ENCODE measurements at places on chromosomes 16 and 17. TPM values are rescaled to one million over a fixed set of nuclear protein-coding genes. Genes with fewer than 3 reads are reported as not detected.

DNA sequence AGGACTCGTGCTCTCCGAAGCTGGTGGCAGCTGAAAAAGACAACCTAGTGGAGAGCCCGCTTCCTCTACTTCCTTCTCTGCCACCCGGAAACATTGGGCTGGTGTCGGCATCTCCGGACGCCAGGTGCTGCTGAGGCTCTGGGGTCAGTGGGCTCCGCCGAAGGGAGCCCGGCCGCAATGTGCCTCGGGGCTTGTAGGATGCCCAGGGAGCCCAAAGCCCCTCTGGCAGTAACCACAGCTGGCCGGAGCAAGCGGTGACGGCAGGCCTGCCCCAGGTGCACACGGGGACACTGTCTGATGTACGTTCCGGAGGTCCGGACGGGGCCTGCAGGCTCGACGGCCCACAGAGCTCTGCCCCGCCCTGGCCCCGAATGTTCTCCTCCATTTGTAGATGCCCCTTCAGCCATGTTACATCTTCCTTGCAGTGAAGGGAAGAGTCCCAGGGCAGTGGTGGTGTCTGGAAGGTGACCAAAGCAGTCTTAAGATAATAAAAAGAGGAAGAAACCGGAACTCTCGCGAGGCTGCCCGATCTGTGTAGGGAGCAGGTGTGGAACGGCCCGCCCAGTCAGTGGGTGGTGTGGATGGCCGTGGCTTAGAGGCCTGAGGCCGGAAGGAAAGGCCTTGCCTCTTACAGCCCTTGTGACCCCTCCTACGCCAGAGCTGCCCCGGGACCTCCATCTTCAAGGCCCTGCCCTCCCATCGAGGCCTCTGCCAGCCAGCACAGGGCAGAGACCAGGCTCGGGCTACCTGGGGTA lies 22.6 kb downstream of the NDUFAF8 start:
- no peak overlapping the region for H3K27ac ChIP-seq
- peaks cover 41% of the 10 kb centered on the region for H3K36me3 ChIP-seq

GRCh38 chr16:22356930-22357634 lies 17.3 kb downstream of the CDR2 start:
- no peaks in the 10 kb centered on the region for H3K27me3 ChIP-seq
- H3K4me1 ChIP-seq, result peaks cover 27% of the 10 kb centered on the region
- H3K36me3 ChIP-seq, result no peaks in the 10 kb centered on the region
- DNase-seq, result no peak
- H3K4me3 ChIP-seq, result no peak overlapping the region

- no peak overlapping the region for H3K27ac ChIP-seq
- peaks cover 3% of the 10 kb centered on the region for H3K4me1 ChIP-seq
- no peaks in the 10 kb centered on the region for H3K27me3 ChIP-seq
- H3K4me3 ChIP-seq, result no peak overlapping the region
- no peak for DNase-seq
- H3K36me3 ChIP-seq, result no peaks in the 10 kb centered on the region
Measured at GRCh38 chr16:79217375-79218011, 383.0 kb downstream of the MAF start.

DNA sequence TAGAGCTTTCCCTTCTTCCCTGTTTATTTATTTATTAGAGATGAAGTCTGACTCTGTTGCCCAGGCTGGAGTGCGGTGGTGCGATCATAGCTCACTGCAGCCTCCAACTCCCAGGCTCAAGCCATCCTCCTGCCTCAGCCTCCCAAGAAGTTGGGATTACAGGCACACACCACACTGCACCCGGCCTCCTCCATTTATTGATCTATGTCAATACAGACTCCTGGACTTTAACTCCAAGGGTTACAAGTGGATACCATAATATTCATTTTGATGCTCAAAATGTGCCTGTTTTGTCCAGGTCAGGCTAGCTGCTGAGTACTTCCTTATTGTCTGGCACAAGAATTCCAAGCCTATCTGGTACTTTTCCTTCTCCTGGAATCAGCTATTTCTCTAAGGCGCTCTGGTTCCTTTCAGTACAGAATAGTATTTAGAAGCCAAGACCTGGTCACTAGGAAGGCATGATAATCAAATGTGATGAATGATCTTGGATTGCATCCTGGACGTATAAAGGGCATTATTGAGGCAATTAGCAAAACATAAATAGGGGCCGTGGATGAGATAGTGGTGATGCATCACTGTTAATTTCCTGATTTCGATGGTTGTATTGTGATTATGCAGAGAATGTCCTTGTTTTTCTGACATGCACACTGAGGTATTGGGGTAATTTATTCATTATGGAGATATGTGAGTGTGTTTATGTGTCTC lies 21.7 kb downstream of the IL4R start:
- peaks cover 13% of the 10 kb centered on the region for H3K36me3 ChIP-seq
- no peaks in the 10 kb centered on the region for H3K27me3 ChIP-seq
- H3K4me1 ChIP-seq, result peaks cover 5% of the 10 kb centered on the region
- no peak for DNase-seq

Gene C17orf58
- polyA plus RNA-seq, result 10.3 TPM

- peaks cover 1% of the 10 kb centered on the region for H3K4me1 ChIP-seq
- no peak overlapping the region for H3K27ac ChIP-seq
- H3K36me3 ChIP-seq, result no peaks in the 10 kb centered on the region
Measured at GRCh38 chr16:19165101-19165500, 2.9 kb upstream of the SYT17 start.

Data from liver (tissue), 10 donors.